ENCODE measurements at places on chromosomes 13 and 19.

GRCh38 chr13:30448441-30448840 is 17.3 kb downstream of the HMGB1 start:
- no peak for DNase-seq

DNA sequence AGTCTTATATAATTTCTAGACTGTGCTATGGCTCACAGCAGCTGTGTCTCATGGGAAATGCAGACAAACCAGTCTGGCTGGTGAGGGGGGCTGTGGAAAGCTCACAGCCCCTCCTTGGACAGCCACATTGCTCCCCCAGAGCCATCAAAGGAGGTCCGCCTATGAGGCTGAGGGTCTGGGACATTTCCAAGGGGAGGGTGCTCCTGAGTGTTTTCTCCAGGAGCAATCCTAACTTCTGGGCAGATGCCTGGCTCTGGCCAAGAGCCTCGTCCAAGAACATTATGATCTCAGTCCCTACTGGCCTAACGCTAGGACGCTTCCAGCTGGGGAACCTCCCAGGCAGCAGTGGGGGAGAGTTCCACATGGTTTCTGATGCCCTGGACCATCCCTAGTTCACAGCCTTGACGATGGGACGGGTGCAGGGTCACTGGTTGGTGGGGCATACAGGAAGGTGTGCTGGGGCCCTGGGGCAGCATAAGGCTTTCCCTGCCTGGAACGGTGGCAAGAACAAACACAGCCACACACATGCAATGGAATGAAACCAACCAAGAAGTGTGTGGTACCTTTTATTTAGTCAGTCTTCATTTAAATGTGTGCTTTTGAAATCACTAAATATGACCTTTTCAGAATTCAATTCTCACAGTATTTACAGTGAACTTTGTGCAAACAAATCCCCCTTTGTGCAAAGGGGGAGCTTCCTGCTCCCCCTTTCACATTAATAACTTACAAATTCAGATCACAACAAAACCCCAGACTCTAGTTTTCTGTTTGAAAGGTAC is 60.6 kb downstream of the CDADC1 start:
- peak; percentile 71 for DNase-seq

DNA sequence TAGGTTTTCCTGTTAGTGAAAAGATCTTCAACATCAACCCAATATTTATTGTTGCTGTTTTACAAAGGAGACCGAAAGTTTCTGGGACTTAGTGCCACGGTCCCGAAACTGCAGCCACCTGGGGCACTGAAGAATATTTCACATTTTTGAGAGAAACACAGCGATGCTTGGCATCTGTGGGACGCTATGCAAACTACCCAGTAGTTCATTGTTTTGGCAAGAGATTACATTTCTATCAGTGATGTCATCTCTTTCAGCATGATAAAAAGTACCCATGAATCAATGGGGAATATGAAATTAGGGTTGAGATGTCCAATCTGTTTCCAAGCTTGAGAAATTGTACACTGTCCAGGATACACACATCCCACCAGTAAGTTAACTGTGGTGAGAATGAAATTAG is 43.9 kb downstream of the TGDS start:
- no peak for DNase-seq

- no peak for DNase-seq
Observed at GRCh38 chr13:80161219-80161618, 179.7 kb downstream of the SPRY2 start.

GRCh38 chr13:21344662-21345176 is 114.4 kb downstream of the ZDHHC20 start:
- no peak for DNase-seq

DNA sequence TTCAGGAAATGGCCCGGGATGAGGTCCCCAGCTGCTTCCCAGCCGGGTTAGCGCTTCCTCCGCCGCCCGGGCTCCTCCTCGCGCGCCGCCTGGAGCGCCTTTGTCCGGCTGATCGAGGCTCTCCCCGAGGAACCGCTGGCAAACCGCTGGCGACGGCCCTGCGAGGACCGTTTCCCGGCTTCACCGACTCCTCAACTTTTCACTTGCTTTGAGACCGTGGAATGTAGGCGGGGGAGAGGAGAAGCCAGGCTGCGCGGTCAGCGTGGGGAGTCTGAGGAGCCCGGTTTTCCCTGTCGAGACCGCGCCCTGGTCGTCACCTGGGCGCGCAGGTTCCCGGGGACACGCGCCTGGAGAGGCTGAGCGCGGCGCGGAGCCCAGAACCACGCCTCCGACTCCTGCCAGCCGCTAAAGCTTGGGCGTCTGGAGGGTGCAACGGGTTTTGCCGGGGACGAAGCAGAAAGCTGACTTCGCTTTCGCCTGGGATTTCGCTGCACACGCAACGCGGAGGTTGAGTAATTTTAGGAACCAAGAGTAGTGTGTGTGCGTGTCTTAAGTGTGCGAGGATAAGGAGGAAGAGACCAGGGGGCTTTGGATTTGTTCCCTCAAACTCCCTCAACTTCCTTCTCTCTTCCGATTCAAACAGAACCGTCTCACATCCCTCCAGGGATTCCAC is 7.3 kb upstream of the DGKH start:
- DNase-seq, result peak; percentile 66

DNA sequence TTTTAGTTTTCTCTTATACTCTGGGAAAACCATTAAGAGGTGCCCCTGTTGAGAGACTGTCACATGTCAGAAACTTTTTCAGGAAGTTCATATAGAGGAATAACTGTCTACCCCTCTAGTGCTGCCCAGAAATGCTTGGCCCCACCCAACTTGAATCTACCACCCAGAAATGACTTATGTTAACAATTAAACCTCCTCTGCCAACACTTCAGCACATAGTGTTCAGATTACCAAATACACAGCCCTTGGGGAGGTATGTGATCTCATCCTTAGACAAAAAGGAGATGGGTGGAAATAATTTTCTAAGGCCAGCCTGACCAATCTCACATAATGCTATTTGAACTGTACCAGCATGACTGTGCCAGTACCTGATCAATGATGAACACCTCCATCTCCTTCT is 35.6 kb downstream of the CCDC169 start:
- DNase-seq, result no peak

- no peak for DNase-seq
Observed at GRCh38 chr19:40604647-40605215, 3.6 kb downstream of the LTBP4 start.

GRCh38 chr19:42204664-42205063 is 12.8 kb downstream of the DEDD2 start:
- DNase-seq, result no peak

DNA sequence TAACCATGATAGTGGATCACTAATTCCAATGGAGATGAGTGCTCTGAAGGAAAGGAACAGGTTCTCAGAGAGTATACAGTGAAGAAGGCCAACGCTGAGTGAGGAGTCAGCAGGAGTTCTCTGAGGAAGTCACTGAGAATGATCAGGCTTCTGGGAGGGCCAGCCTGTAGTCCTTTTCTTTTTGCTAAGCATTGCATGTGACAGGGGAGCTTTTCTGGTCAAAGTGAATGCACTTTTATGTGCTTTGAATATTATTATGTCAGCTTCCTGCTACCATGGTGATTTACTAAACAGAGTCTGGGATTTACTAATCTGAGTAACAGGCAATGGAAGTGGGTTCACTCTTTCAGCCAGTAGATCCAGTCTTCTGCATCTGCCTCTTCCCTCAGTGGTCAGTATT is 81.1 kb upstream of the SERP2 start:
- DNase-seq, result no peak

- DNase-seq, result peak; percentile 20
Observed at GRCh38 chr19:36151144-36152018, 866 bp downstream of the COX7A1 start.

- no peak for DNase-seq
Observed at GRCh38 chr19:8731428-8732169, 10.2 kb downstream of the OR2Z1 start.

DNA sequence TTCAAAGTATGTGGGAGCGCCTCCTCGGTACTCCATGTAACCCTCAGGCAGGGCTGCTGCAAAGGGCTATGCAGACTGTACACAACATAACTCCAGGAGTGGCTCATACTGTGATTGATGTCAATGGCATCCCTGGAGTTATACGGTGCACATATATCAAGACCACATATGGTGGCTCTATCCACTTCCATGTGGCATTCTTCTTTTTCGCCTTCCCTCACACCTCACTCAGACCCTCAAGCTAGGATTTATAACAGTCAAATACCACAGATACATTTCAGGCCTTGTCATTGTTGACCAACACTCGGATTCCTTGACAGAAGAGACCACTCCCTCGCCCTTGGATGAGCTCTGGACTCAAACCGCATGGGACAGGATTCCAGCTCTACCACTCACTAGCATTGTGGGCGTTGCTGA is 11.3 kb upstream of the UBL3 start:
- DNase-seq, result no peak

GRCh38 chr13:94858856-94859255 is 146.5 kb upstream of the SOX21 start:
- no peak for DNase-seq

- no peak for DNase-seq
Observed at GRCh38 chr19:3983936-3984583, 1.2 kb downstream of the EEF2 start.

- DNase-seq, result no peak
Observed at GRCh38 chr13:56906909-56907308, 233.8 kb upstream of the PRR20A start.

GRCh38 chr13:97302611-97303010 is 80.5 kb downstream of the MBNL2 start:
- no peak for DNase-seq

- DNase-seq, result no peak
Observed at GRCh38 chr19:3096267-3096901, 2.2 kb downstream of the GNA11 start.

- no peak for DNase-seq
Observed at GRCh38 chr13:40520916-40521315, 145.5 kb downstream of the FOXO1 start.

DNA sequence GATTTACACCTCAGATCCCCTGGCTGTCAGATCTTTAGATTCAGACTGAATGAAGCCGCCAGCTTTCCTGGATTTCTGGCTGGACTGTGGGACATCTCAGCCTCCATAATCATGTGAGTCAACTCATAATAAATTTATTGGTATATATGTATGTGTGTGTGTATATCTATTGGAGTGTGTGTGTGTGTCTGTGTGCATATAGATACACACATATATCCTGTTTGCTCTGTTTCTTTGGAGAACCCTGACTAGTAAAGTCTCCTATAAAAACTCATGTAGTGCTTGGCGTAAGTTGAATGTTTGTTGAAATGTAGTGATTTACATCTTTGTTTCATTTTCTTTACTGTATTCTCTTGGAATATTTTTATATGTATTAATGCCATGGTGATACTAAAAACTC is 499.5 kb upstream of the KLF12 start:
- no peak for DNase-seq

GRCh38 chr19:13429563-13429962 is 76.7 kb downstream of the CACNA1A start:
- no peak for DNase-seq

GRCh38 chr19:33448159-33448516 is 73.5 kb downstream of the PEPD start:
- no peak for DNase-seq

DNA sequence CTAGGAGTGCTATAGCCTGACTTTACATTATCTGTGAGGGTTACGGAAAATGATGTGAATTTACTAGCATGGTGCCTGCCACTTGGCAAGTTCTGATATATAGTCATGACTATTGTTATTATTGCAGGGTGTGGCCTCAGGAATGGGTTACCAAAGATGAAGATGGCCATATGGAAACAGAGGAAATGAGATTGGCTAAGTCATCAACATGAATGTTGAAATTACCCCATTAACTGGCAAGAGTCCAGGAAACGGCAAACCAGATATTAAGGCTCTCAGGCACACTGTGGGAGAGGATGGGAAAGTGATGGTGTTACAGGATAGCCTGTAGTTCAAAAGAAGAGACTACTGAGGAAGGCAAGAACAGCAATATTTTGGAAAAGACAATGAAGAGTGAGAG is 183.3 kb downstream of the KCNRG start:
- no peak for DNase-seq

- DNase-seq, result no peak
Observed at GRCh38 chr13:37132211-37132610, 26.7 kb upstream of the CSNK1A1L start.

DNA sequence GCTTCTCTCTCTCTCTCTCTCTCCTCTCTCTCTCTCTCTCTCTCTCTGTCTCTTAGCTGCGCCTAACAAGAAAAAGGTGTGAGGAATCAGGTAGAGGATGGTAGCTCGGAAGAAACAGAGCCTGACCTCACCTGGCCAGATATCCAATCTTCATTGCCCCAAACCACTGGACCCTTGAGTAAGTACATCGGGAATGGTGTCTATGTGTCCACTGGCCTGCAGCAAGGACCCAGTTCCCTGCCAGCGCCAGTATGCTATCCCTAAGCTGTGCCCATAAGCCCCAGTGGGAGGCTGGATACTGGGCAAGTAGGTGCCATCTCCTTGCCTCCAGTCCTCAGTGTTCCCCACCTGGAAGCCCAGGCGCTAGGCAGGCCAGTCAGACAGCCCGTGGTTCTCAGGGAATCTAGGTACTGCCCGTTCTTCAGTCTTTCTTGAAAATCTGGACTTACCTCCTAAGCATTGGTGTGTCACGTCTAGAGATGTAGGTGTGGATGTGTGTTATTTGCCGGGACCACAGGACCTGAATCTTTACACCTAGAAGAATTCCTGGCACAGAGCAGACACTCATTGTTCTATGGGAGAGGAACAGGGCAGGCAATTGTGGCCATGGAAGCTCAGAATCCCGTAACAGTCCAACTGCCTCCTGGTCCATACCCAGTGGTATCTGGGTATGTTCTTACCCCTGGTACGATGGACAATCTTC is 7.3 kb downstream of the URAD start:
- no peak for DNase-seq

GRCh38 chr13:46995874-46996273 is 99.0 kb upstream of the HTR2A start:
- DNase-seq, result no peak

GRCh38 chr19:58551577-58552471 is 3.1 kb downstream of the CHMP2A start:
- DNase-seq, result no peak

DNA sequence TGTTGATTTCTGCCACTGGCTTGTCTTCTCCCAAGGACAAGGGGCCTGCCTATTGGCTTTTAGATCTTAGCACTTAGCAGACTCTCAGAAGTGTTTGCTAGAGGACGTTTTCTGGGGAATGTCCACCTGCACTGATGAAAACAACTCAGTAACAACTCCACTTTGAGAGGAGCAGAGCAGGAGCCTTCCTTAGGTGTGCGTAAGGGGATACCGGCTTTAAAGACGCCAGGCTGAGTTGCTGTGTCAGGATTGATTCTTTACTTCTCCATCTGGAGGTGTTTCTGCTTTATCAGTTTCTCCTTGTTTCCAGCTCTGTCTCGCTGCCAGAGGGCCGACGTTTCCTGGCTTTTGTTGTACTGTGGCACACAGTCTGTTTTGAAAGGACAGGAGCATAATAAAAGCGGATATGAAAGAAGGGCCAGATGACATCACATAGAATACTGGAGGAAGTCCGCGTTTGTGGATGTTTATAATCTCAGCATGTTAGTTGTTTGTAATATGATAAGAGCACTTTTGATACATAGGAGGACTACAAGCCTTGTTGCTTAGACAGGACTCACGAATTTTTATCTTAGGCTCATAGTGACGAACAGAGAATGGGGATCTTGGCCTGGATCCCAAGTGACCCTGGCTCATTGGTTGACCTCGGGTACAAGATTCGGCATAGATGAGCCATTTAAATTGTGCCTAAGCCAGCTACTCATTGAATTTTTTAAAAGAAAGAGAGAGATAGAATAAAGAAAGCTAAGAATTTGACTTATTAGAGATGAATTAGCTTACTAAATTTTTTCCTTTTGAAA is 34.6 kb downstream of the COL4A2 start:
- no peak for DNase-seq

Measured in head of caudate nucleus (tissue), 42 donors.